ELR (cell line): ENCODE measurements at places on chromosomes 7 and 10.

- peak; percentile 67 for DNase-seq
These were observed 53.8 kb downstream of the KCTD7 start for GRCh38 chr7:66682350-66683093.

- DNase-seq, result no peak
These were observed 205.2 kb downstream of the PRPF18 start for GRCh38 chr10:13792006-13792405.

GRCh38 chr7:18770822-18771221, 275.3 kb downstream of the HDAC9 start:
- DNase-seq, result peak; percentile 6

- no peak for DNase-seq
These were observed 203.7 kb downstream of the POU6F2 start for GRCh38 chr7:39181398-39181797.

DNA sequence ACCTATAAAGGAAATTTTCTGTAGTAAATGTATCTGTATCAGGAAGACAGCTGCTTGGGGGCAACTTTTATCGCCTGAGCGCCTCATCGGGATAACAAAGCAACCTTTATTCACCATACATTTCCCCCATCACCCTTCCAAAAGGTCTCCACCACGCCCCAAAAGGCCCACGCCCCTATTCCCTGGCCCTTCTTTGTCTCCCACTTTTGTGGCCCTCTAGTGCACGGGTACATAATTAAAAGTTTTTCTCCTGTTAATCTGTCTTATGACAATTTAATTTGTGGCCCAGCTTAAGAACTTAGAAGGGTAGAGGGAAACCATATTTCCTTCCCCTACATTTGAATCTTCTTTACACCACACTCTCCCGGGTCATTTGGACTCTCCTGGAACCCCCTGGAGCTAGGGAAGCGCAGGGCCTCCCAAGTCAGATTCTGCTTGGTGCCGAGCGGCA, 625 bp downstream of the RP9 start:
- DNase-seq, result peak; percentile 59

- no peak for DNase-seq
These were observed 21.1 kb upstream of the ABCC2 start for GRCh38 chr10:99761365-99761764.

DNA sequence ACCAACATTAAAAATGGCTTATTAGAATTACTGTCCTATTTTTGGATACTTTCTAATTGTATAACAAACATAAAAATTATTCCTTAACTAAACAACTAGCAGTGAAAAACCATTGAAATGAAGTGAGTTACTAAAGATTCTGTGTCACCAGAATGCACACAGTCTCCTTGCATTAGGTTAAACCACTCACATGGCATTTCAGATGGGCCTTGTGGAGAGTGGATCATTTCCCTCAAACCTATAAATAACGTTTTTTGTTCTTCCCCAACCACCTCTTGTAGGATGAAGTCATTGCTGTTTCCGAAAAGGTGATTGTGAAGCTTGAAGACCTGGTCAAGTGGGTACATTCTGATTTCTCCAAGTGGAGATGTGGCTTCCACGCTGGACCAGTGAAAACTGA, 38.4 kb downstream of the ARID5B start:
- DNase-seq, result peak; percentile 56

DNA sequence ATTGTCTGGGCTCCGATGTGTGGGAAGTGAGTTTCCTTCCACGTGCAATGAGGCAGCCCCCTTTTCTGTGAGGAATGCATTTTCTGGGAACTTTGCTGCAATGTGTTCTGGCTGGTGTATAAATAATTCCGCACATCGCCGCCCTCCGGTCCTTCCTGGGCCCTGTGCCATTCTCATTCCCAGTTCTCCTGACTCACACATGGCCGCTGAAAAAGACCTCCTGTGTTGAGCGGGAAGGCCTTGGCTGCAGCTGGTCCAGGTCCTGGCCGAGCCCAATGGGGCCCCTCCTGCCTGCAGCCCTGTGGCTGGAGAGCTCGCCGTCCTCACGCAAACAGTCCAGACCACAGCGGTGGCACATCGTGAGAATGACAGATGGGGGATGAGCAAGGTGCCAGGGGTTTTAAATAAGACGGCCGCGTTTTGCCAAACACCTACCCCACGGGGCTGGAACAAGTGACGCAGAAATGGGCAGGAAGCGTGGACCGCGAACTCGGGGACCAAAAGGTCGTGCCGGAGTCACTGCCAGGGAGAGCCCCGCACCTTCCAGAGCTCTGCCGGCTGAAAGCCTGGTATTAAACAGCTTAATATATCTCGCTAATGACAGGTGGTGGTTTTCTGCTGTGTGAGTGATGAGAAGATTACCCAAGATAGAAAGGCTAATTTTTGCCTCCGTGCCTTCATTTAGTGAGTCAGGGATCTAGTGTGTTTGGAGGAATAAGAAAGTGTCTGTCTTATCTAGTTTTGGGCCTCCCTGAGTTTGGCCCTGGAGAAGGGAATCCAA, 37.0 kb downstream of the FAM20C start:
- peak; percentile 81 for DNase-seq

GRCh38 chr10:110608087-110608486, 36.0 kb upstream of the RBM20 start:
- no peak for DNase-seq

DNA sequence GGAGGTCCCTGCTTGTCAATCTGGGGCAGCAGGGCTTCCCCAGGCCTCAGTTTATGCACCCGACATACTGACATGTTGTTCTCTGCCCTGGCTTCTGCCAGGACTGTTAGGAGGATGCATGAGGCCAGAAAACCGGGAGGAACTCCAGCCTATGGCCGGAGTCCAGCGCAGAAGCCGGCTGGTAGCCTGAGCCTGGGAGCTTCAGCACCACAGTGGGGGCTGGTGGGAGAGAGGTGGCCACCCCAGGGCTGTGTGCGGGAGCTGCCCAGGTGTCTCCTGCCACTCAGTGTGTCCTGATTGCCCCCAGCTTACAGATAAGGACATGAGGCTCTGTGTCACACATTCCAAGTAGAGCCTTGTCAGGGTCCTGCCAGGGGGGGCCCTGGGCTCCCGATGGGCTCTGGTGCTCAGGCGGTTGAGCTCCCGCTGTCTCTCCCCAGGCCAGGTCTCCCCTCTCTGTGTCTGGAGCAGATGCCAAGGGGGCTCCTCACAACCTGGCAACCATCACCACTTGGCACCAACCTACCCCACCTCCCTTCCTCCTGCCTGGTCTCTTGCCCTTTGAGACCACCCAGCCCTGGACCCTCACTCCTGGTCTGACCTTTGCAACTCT, 32.3 kb downstream of the PPIF start:
- DNase-seq, result no peak

DNA sequence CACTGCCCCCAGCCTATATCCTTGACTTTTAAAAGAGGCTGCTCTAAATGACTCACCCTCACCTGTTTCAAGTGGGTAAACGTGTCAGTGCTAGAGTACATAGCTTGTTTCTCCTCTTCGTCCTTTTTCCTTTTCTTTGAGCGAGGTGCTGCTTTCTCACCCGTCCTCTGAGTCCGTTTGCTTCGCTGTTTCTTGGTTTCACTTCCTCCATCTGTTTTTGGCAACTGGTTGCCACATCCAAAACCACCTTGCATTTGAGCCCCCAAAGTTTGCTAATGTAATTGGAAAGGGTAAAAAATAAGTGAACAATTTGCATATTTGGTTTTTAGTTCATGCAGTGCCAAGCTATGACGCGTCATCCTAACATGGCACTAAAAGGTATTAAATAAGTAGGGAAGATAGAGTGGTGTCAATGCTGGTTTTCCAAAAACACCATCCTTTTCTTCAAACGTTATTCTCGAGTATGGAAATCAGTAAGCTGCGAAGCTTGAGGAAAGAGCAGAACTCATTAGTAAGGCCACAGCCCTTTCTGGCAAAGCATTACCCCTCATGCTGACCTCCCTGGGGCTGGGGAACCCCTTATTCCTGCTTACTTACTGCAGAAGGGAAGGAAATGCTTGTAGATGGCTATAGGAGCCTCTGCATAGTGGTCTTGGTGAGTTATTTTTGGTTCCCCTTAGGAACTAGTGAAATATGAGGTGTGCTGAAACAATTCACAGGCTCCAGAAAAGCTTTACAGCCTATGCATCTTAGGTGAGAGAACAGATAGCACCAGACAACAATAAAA, 133.5 kb downstream of the GALNT11 start:
- DNase-seq, result no peak

DNA sequence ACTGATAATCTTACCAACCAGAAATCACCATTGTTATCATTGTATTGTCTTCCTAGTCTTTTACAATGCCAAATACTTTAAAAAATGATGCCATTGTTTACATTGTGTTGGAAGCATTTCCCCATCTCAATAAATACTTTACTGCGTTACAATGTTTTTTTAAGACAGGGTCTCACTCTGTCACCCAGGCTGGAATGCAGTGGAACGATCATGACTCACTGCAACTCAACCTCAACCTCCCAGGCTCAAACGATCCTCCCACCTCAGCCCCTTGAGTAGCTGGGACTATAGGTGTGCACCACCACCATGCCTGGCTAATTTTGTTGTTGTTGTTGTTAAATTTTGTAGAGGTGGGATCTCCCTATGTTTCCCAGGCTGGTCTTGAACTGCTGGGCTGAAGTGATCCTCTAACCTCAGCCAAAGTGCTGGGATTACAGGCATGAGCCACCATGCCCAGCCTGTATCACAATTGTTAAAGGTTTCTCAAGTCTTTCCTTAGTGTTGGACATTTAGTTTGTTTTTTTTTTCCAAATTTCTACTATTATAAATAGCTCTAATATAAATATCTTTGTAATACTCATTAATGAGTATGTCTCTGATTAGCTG, 13.5 kb downstream of the LRMDA start:
- peak; percentile 34 for DNase-seq

DNA sequence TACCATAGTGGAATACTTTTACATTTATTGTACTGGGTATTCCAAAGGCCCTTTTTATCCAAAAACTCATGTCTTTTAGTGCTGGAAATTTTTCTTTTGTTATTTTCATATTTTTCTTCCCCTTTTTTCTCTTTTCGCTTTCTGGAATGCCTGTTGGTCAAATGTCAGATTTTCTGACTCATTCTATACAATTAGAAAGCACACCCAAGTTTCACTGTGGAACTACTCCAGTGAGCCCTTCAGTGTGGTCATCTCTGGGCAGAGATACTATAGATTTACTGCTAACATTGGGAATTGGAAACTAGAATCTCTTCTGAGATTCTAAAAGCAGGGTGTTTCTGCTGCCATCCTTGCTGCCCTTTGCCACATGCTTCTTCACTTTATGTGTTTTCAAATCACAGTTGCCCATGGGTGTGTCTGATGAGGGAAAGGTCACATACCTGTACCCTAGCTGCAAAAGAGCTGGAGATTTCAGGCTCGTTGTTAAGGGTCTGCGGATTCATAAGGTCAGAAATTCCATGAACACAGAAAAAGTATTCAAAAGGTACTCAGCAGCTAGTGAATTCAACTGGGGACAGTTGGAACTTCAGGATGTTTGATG, 5.6 kb upstream of the WASL start:
- DNase-seq, result no peak

GRCh38 chr10:113735913-113736312, 15.6 kb upstream of the PLEKHS1 start:
- peak; percentile 3 for DNase-seq

GRCh38 chr7:100866729-100867039, 503 bp upstream of the TRIP6 start:
- DNase-seq, result no peak

DNA sequence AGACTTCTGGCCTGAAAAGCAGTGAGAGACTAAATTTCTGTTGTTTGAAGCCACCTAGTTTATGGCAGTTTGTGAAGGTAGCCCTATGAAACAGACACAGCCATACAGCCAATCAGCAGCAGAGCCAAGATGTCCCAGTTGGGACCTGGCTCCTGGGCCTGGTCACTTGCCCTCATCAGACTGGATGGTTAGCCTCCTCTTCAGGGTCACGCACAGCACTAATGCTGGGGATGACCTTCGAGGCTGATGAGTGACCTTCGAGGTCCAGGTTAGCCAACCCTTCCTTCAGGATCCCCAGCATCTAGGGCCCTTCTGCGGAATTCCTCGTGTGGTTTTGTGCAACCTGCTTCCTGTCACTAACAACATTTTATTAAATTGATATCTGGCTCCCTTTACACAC, 229.7 kb downstream of the FANK1 start:
- no peak for DNase-seq

DNA sequence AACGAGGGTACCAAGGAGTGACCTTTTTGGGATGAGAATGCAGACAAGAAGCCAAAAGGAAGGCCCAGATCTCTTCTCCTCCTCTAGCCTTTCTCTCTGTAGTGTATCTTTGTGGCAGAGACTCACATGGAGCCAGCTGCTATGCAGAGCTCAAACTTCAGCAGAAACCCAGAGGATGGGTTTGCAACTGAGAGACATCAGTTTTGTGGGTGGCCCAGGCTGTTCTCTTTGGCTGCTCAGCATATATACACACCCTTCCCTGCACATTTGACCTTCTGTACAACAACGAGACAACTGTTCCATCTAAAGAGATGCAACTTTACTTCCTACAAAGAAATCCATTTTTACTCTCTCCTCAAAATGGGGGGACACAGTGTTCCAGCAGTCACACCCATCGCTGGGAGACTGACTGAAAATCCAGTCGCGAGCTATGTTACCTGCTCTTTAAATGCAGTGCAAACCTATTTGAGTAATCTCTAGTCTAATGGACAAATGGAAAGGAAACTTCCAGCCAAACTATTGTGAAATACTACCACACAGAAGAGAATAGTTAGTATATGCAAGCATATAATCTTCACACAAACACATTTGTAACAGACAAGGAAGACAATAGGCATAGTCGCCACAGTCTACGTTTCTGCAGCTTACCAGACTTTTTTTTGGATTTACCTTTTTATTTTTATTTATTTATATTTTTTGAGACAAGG, 51.2 kb downstream of the GTF2I start:
- no peak for DNase-seq

DNA sequence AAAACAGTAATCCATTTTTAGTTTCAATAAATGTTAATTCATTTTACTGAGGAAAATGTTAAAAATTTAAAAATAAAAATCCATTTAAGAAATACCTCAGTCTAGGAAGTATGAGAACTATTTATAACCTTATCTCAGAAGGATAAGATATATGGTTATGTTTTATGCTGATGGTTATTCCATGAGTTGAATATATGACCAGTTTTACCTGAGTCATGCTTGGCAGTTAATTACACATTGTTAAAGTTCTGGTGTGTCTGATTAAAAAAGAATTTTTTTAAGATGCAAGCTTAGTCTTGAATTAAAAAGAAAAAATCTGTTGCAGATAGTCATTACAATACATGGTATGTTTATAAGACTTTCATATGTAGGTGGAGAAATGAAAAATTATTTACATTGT, 191.7 kb downstream of the ARL4A start:
- DNase-seq, result no peak

DNA sequence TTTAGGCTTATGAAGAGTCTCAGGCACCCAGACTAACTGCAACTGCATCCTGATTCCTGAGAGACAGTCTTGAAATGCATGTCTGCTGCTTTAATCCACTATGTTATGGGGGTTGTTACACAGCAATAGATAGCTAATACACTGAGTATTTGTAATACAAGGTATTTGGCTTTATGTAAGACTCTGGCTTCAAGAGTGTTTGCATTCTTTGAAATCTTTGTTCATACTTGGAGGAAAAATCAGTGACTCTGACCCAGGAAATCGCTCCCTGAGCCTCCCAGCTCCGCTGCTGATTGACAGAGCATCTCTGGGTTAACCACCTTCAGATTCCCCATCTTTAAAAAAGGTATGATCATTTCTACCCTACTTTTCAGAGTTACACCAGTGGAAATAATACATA, 133.9 kb downstream of the MTPAP start:
- DNase-seq, result no peak
